ENCODE measurements at places on chromosomes 16 and 17.

DNA sequence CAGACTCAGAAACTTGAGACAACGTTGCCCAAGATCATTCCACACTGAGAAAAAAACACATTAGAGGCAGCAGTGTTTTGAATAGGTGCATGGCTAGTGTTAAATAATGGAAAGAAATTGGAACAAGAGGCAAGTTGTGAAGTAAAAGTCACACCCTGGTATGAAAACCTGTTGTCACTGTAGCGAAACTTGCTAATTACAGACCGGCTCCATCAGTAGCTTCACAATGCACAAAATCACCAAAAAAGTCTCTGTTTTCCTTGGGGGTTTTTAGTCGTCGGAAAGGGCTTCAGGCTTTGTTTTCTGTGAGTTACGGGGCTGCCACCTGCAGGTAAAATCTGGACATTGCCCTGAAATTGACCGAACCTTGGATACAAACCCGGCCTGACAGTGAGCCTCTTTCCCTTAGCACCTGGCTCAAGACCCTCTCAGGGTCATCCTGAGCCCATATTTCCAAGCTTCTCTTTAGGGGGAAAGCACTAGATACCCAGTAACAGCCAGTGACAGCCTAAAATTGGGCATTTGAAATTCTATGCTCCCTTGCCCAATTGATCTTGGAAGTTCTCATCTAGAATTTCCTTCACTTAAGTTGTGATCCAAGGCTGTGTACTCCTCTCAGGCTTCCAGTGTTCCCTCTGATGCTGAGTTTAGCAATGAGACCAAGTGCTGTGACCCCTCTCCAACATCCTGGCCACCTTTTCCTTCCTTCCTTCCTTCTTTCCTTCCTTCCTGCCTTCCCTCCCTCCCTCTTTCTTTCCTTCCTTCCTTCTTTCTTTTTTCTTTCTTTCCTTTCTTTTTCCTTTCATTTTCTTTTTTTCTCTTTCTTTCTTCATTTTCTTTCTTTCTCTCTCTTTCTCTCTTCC lies 7.2 kb upstream of the GRB2 start:
- DNase-seq: peak; percentile 41

- DNase-seq: no peak
Observed at GRCh38 chr16:85500220-85500619, 112.9 kb upstream of the GSE1 start.

GRCh38 chr17:16929757-16930520 lies 42.0 kb downstream of the TNFRSF13B start:
- DNase-seq: no peak

DNA sequence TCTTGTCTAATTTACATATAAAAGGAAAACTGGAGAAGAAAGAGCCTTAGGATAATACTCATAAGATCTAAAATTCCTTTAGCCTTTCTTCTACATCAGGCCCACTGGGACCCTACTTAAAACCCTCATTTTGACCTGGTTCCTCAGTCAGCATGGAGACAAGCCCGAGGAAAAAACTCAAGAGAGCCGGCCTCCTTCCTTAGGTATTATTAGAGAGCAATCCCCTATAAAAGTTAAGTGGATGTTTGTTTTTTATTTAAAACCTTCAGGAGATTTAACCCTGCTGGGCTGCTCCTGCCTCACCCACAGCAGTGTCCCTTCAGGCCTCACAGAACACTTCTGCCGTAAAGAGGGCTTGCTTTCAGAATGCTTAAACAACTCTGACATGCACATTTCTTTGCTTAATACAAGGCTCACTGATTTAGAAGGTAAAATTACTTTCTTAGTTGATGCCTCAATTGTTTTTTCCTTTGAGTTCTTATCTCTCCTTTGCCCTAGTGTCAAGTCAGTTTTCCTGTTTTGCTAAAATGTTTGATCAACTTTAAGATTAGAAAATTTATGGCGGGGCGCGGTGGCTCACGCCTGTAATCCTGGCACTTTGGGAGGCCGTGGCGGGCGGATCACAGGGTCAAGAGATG lies 145.6 kb upstream of the TBX2 start:
- no peak for DNase-seq

GRCh38 chr16:86319585-86320236 lies 190.6 kb upstream of the FOXF1 start:
- no peak for DNase-seq

All from lower leg skin (tissue), 4 donors.